ENCODE measurements at places on chromosomes 4 and X.
A peak's percentile ranks its signal among the peaks of the same experiment; 100 is the strongest.

GRCh38 chr4:79164907-79165610, 160.8 kb downstream of the NAA11 start:
- no peak for DNase-seq

- no peak for DNase-seq
Observed at GRCh38 chr4:70930530-70931256, 28.5 kb downstream of the MOB1B start.

- no peak for DNase-seq
Observed at GRCh38 chr4:187606581-187606980, 389.0 kb upstream of the ZFP42 start.

- DNase-seq = no peak
Observed at GRCh38 chr4:26819026-26819425, 41.6 kb upstream of the STIM2 start.

- DNase-seq = no peak
Observed at GRCh38 chr4:173410079-173410478, 11.2 kb upstream of the SCRG1 start.

DNA sequence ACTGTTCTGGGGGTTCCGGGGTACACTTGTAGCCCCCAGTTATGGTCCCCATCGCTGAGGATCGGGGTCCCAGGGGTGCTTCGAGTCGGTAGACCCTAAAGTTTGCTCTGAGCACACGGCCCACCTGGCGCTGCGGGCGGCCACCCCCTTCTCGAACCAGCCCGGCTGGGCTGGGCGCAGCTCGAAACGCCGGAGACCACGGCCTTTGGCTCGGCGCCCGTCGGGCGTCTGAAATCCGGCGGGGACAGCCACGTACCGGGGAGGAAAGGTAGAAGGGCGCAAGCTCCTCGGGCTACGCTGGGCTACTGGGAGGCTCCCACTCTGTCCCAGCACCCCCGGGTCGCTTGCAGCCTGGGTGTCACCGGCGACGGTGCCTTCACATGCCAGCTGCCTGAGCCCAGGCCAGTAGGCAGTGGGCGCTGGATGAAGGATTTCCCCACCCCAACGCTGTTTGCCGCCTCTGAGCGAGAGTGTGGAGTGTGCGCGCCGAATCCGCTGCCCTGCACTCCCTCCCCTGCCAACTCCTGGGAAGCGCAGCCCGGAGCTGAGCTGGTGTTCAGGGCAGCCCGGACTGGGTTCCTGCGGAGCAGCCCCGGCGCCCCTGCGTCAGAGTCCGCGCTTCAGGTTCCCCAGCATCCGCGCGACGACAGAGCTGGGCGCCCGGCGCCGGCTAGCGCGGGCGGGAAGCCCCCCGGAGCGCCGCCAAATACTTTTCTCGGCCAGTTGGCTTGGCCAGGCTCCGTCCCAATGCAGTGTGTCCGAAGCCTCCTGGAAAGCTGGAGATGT, 637 bp downstream of the MAMLD1 start:
- peak; percentile 27 for DNase-seq

GRCh38 chr4:48812866-48813265, 18.0 kb upstream of the OCIAD1 start:
- no peak for DNase-seq

- DNase-seq = peak; percentile 26
Observed at GRCh38 chr4:182142176-182143085, 100.8 kb upstream of the TENM3 start.

DNA sequence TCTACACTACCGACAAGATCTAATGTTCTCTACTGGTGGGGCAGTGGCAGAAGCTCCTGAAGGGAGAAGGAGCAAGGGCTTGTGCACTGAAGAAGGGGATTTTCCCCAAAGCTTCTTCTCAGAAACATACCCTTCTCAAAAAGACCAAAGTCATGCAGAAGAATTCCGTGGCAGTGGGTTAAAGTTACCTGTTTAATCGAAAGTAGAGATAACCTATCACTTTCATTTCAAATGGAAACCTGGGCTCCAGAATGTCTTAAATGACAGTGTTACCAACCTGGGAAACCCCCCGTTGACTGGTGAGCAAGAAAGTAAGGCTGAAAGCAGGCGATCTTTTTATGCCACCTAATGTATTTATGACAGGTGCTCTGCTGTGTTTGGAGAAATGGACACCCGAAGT, 92.5 kb upstream of the TEX13D start:
- DNase-seq = no peak

DNA sequence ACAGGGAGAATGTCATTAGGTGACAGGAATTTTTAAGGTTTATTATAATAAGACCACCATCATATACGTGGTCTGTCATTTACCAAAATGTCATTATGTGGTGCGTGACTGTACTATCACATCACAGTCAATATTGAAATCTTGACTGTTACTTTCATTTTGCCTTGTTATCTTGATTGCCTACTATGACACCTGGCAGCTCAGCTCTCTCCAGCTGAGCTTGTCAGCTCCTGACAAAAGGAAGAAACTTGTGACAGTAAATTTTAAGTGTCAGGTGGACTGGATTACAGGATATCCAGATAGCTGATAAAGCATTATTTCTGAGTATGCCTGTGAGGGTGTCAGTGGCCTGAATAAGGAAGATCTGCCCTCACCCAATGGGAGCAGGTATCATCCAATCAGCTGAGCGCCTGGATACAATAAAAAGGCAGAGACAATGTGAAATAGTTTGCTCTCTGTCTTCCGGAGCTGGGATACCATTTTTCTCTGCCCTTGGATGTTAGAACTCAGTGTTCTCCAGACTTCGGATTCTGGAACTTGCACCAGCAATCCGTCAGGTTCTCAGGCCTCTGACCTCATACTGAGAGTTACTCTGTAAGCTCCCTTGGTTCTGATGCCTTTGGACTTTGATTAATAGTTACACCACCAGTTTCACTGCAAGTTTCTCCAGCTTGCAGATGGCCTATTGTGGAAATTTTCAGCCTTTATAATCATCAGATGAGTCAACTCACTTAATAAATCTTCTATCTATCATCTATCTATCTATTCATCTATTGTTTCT, 1454.7 kb upstream of the IGFBP7 start:
- DNase-seq = no peak

DNA sequence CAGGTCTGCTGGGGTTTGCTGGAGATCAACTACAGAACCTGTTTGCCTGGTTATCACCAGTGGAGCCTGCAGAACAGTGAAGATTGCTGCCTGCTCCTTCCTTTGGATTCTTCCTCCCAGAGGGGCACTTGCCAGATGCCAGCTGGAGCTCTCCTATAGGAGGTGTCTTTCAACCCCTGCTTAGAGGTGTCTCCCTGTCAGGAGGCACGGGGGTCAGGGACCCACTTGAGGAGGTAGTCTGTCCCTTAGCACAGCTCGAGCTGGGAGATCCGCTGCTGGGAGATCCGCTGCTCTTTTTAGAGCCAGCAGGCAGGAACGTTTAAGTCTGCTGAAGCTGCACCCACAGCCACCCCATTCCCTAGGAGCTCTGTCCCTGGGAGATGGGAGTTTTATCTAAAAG, 1806.3 kb upstream of the ADGRL3 start:
- no peak for DNase-seq

DNA sequence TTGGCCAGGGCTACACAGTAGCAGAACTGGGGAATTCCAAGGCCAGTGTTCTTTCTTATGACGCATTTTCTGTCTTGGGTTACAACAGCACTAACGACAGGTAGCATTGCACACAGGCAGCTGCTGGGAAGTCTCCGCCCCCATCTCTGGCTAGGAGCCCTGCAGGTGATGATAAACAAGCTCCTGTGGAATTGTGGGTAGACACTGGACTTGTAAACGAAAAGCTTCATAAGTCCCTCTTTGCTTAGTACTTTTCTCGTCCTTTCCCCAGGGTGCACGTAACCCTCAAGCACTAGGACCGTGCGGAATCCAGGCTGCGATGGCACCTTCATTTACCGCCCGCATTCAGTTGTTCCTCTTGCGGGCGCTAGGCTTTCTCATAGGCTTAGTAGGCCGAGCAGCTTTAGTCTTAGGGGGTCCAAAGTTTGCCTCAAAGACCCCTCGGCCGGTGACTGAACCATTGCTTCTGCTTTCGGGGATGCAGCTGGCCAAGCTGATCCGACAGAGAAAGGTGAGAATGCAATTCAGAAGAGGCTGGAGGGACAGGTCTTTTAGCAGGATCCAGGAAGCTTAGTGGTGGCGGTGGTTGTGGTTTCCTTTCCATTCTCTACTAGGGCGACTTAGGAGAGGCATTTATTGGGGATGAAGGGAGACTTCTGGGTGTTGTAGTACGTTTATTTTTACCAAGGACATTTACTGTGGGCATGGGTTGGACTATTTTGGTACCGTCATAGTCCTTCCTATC, at the start of gene FAAH2:
FAAH2 (plus strand) TSS at position 200 of the 745 bp plus-strand sequence; CDS start at position 320, 120 bp downstream.
- no peak for DNase-seq

DNA sequence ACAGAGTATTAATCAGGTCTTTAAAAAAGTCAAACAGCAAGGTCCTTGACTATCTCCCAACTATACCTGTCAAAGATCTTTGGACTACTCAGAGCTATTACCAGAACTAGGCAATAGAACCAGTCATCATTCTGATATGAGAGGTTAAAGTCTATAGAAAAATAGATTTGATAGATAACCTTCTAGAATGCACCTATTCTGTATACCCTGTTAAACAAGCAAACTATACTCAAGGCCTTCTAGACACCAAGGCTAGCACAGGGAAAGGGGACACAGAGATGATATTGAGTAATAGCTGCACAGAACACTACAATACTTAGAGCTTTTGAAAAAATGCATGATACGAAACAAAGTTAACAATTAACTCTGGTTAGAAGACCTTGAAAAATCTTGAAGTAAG, 149.5 kb downstream of the NR3C2 start:
- no peak for DNase-seq

DNA sequence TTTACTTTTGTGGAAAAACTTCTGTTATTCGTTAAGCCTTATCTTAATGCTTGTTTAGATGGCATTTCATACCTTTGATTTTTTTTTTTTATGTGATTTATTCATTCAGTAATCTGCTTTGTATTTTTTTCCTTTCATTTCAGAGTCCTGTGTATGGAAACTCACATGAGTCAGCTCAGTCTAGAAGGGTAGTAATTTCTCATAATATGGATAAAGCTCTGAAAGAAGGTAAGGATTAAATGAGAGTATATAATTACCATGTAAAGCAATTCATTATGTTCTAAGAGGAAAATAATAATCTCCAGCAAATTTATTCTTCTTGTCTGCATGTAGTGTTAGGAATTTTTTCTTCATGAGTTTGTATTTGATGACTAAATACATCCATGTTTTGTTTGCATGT, 37.8 kb downstream of the SNX25 start:
- DNase-seq = no peak

- no peak for DNase-seq
Observed at GRCh38 chr4:113331811-113332210, 282.4 kb downstream of the ANK2 start.

DNA sequence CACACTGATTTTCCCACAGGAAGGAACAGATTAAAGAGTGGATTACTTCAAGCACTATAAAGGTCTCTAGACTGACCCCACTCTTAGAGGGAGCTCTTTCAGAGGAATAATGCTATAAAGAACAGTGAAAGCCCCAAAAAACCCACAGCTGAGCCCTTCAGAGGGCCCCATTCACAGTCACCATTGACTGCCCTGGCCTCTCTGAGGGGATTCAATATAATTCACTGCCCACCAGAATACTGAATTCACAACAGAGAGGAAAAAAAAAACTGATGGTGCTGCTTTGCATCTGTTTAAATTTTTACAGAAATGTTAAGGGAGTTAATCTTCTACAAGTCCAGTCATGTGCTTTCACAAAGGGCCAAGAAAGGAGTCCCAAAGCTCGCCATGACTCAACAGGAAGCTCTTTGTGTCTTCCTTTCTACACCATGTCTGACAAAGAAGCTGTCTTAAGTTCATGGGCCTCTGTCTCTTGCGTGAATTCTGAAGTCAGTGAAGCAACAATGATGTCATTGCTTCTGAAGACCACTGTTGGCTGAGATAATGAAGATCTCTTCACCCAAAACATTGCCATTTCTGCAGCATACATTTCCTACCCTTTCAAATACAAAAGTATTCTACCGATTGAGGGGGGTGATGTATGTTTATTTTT, 174.9 kb downstream of the ADAMTS3 start:
- no peak for DNase-seq

DNA sequence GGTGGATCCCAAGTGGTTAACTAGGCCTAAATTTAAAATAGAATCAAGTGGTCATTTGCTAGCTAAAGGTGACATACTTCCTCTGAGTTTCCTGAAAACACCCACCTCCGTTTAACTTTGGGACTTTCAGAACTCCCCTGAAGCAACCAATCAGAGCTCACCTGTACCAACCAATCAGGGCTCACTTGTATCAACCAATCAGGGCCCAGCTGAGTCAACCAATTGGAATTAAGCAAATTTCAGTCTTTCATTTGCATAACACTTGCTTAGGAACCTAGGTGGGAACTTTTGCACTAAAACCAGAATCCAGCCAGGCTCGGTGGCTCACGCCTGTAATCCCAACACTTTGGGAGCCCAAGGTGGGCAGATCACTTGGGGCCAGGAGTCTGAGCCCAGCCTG, 15.9 kb downstream of the GPC4 start:
- no peak for DNase-seq

DNA sequence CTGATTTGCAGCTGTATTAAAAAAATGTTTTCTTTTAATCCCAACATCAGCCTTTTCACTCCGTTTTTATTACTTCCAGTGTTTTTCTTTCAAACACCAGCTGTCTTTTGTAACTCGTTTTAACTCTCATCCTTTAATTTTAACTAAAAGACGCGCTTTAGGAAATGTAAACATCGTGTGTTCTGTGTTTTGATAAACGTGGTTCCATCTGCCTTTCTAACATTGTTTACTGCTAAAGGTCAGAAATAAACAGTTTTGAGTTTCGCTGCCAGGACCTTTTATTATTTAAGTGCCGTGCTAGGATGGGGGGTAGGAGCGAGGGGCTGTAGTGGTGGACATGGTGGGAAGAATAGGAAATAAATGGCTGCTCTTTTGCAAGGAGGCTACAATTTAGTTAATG, 1.5 kb downstream of the N4BP2 start:
- DNase-seq = no peak

DNA sequence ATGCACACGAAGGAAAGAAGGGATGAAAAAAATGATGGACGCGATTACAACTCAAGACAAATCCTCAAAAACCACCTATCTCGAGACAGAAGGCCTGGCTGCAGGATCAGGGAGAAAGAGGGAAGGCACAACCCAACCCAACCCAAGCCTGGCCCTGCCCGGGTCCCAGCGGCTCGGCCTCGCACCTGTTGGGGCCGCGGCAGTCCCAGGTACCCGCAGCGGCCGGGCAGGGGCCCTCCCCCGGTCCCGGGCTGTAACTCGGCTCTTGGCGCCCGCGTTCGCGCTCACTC, 464 bp downstream of the RASGEF1B start:
- DNase-seq = no peak

- peak; percentile 37 for DNase-seq
Observed at GRCh38 chr4:57043347-57044251, 64.9 kb downstream of the POLR2B start.

DNA sequence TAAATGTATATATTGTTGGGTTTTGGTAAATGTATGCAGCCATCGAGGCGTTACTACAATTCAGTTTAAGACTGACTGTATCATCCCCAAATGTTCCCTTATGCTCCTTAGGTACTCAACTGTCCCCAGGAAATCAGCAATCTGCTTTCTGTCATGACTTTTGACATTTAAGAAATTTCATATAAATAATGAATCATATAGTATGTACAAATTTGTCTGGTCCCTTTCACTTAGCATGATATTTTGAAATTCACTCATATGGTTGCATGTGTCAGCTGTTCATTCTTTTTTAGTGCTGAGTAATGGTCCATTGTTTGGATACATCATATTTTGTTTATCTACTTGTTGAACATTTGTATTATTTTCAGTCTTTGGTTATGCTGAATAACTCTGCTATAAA, 218.8 kb downstream of the C4orf33 start:
- DNase-seq = no peak

- DNase-seq = no peak
Observed at GRCh38 chr4:13892739-13893105, 265.2 kb upstream of the BOD1L1 start.

GRCh38 chrX:23845351-23845817, 62.4 kb downstream of the APOO start:
- no peak for DNase-seq
